CD4-positive, alpha-beta T cell treated with Interleukin-15 for 1 hour (primary cell): ENCODE measurements at places on chromosomes 6 and 20.

DNA sequence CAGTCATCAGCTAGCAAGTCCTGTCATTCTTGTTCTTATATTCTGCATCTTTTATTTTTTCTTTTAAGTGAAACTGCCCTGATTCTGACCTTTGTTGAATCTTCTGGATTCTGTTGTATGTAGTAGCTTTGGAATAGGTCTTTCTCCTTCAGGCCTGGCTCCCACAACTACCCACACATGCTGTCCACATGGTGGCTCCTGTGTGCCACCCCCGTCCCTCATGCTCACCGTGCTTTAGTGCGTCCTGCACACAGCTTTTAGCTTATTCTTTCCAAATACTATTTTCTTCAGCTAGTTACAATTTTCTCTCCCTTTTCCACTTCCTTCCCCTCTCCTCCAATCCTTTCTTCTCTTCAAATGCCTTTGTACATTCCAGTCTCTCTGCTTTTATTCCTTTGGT is 61.8 kb downstream of the CTNNBL1 start:
- DNase-seq: no peak

DNA sequence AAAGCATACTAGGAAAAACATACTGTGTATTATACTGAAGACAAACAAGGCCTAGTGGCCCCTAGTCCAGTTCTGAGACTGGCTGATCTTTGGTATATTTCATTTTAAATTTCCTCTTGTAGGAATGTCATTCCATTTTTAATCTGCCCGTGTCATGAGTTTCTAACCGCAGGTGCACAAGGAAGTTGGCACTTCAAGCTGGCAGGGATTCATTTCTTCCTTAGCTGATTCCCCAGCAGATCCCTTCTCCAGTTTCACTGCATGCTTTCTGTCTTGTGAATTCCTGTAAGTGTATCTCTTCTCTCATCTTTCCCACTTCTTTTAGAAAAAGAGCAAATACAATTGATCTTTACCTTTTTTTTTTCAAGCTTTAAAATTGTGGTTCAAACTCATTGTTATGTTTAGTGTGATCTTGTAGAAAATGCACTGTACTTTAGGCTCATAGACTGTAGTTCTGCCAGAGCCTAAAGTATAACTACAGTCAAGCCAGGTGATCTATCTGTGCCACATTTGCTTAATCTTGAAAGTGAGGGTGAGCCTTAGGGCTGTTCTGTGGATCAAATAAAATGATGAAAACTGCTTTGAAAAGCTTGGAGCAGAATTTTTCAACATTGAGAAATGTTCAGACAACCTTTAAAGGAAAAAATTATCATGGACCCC is 37.0 kb downstream of the RNF217 start:
- no peak for DNase-seq

DNA sequence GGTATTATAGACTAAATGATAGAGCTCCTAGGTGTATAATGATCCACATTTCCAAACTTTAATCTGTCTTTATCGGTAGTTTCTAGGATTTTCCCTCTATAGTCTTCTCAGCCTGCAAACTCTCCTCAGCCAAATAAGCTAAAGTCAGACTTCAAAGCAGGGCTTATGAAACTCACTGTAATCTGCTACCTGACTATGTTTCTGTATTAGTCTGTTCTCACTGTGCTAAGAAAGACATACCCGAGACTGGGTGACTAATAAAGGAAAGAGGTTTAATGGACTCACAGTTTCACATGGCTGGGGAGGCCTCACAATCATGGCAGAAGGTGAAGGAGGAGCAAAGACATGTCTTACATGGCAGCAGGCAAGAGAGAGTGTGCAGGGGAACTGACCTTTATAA is 928.7 kb upstream of the ADGRB3 start:
- no peak for DNase-seq

GRCh38 chr6:29447670-29448069 is 8.6 kb downstream of the OR10C1 start:
- no peak for DNase-seq

- no peak for DNase-seq
These were observed 1303.9 kb upstream of the GJE1 start for GRCh38 chr6:140828856-140829255.

DNA sequence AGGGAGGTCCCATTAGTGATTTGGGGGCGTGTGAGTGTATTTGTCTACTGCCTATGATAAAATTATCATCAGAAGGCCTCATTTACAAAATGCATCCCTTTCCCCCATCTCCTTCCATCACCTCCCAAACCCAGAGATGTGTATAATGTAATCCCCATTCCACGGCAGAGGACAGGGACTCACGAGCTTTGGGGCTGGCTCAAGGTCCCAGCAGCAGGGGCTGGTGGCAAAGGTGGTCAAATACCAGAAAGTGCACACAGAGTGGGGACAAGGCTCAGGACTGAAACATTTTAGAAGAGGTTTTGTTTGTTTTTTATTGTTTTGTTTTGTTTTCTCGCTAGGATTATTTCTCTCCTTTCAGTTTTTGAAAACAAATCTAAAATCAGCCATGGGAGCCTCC is 68.5 kb upstream of the TOP1 start:
- no peak for DNase-seq

- no peak for DNase-seq
These were observed 336.3 kb downstream of the NRN1 start for GRCh38 chr6:5670381-5670780.

- no peak for DNase-seq
These were observed 41.7 kb upstream of the EMILIN3 start for GRCh38 chr20:41408156-41408794.

GRCh38 chr6:136703331-136703865 is 88.9 kb downstream of the MAP3K5 start:
- no peak for DNase-seq

- no peak for DNase-seq
These were observed 158.1 kb upstream of the PROKR2 start for GRCh38 chr20:5474646-5475550.

DNA sequence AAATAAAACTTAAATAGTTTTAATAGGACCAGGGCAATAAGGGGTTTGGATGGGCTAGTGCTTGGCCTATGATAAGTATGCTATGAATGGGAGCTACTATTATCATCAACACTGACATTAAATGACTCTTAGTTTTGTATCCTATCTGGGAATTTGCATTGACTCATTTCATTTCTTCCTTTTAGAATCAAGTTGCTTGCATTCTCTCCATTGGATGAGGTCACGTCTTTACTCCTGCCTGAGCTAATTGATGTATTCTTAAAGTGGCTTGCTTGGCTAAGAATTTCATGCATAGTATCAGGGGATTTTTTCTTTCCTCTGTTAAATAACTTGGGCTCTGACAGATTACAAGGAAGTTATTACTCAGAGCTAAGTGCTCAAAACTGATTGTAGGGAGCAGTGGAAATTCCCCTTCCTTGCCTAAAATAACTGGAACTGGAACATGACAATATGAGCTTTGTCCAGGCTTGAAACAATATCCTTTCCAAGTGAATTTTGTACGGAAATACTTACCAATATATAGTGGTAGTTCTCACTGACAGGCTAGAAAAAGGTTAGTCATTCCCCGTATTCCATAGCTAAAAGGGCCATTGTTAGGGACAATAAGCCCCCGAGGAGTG is 169.9 kb downstream of the BCAS1 start:
- DNase-seq: no peak

DNA sequence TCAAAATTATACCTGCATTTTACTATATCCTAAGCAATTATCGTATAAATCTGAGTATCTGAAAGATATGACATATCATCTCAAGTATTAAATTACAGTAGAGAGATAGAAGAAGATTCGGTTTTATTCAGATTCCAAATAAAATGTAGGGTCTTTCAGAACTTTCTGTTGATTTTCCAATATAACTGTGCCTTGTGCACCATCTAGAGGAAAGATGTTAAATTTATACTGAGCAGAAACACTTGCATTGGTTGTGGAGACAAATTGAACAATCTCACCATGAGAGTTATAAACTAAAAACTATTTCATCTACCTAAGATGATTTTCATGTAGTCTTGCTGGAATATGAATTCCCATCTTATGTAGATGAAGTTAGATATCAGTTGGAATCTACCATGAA is 26.8 kb upstream of the HSF2 start:
- DNase-seq: no peak

DNA sequence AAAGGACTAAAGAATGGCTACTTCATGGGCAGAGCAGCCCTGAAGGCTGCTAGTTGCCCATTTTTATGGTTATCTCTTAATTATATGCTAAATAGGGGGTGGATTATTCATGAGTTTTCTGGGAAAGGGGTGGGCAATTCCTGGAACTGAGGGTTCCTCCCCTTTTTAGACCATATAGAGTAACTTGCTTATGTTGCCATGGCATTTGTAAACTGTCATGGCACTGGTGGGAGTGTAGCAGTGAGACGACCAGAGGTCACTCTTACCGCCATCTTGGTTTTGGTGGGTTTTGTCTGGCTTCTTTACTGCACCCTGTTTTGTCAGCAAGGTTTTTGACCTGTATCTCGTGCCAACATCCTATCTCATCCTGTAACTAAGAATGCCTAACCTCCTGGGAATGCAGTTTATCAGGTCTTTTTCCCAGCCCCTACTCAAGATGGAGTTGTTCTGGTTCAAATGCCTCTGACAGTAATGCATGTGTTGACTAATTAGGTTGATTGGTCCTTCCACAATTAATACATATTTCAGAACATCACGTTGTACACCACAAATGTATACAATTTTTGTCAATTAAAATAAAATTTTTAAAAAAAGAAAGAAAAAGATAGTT is 139.5 kb downstream of the PDE7B start:
- no peak for DNase-seq

DNA sequence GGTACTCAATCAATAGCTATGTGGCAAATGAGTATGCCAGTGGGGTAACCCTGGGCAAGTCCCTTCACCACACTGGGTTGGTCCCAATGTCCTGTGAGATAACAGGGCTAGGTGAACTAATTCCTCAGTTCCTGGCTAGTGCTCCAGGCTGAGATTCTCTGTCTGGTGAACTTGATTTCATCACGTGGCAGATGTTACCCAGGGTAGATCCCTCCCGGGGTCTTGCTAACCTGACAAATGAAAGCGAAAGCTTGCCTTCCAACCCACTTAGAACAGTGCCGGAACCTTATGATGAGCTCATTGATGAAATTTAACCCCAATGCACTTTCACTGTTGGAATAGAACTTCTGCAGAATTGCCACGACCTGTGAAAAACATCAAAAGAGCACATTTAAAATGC is 6.6 kb upstream of the ANKRD60 start:
- no peak for DNase-seq

GRCh38 chr6:111748231-111748647 is 125.0 kb downstream of the FYN start:
- no peak for DNase-seq

DNA sequence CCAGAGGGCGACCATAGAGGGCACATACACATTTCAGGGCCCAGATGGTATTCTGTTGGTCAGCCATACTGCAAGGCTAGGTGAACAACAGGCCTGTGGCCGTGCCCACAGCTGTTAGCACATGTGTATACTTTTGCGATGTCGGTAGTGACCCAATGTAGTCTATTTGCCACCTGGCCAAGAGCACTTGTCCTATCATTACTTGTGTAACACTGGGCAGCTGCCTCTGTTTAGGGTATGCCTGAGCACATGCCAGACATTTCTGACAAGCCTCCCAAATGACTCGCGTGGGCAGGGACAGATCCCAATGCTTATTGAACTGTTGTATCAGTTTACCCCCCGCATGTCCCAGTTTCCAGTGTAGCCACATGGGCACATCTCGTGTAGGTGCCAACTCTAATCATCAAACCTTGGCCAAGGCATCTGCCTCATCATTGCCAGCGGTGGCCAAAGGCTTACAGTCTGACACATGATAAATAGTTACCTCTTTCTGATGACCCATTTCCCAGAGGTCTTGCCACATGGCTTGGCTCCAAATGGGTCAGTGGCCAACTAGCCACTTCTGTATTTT is 74.4 kb upstream of the FBXL4 start:
- no peak for DNase-seq
